ENCODE measurements at places on chromosomes 5 and 9.

- no peak for DNase-seq
These were observed 21.5 kb upstream of the KLF9 start for GRCh38 chr9:70435948-70436347.

DNA sequence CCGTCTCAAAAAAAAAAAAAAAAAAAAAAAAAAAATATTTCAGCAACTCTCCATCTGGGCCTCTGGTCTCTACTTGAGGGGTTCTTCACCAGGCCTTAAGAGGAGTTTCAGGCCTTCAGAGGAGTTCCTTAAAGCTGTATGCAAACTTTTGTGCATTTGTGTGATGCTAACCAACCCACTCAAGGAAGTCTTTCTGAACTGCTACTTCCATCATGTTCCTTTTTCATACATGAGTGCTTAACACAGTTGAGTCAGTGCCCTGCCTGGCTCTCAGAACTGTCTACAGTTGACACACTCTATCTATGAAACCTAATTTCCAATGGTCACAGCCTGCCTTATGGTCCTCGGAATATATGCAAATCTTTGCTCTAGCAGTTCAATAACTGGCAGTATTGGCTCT is 146.5 kb downstream of the MEF2C start:
- no peak for DNase-seq

- DNase-seq, result no peak
These were observed 45.6 kb upstream of the SMIM15 start for GRCh38 chr5:61207884-61208283.

- no peak for DNase-seq
These were observed 30.2 kb upstream of the BOD1 start for GRCh38 chr5:173646692-173647091.

DNA sequence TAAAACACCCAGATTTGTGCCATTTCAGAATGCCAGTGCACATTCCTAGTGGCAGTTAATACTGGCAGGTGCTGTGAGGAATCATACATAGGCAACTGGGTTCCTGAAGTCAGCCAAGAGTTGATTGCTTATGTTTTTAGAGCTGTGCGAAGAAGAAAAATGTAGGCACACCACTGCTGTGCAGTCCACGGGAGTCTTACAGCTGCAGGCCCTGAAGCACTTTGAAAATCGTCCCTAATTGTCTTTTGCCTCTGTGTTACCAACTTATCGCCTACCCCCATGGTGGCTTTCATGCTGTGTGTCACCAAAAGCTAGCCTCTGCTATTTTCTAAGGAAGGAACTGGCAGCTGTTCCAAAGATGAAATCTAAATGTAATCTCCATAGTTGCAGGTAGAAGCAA is 263.9 kb downstream of the ARRDC3 start:
- DNase-seq, result no peak
